NCI-H446 treated with DMSO at 0.1 percent for 48 hours (cell line): ENCODE measurements at places on chromosomes 12 and 14.

- DNase-seq = no peak
Measured at GRCh38 chr12:130143136-130143535, 19.1 kb upstream of the FZD10 start.

DNA sequence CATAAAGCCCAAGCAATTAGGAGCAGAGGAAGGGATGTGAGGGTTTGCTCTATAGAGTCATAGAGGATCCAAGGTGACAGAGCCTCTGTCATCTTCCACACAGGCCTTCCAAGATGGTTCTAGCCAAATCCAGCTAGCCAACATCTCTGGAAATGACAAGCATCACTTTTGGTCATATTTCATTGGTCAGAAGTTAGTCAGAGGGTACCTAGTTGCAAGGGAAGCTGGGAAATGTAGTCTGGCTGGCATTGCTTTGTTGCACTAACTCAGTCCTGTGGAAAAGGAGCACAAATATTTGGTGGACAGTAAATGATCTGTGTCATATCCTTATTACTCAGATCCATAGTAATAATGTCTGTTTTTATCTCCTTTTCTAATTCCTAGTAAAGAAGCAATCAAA lies 715.7 kb downstream of the NRXN3 start:
- DNase-seq = no peak

DNA sequence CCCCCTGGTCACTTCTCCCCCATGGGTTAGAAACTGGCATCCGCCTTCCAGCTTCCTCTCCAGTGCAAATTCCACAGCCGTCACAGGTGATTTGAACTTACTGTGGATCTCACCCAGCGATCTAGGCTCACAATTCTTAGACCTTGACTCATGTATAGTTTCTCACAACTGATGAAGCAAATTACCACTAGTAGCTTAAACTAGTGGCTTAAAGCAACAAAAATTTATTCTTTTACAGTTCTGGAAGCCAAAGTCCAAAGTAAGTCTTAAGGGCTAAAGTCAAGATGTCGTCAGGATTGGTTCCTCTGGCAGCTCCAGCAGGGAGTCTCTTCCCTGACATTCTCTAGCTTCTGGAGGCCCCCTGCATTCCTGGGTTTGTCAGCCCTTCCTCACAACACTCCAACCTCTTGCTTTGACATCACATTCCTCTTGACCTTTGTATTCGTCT lies 117.4 kb downstream of the KTN1 start:
- no peak for DNase-seq

DNA sequence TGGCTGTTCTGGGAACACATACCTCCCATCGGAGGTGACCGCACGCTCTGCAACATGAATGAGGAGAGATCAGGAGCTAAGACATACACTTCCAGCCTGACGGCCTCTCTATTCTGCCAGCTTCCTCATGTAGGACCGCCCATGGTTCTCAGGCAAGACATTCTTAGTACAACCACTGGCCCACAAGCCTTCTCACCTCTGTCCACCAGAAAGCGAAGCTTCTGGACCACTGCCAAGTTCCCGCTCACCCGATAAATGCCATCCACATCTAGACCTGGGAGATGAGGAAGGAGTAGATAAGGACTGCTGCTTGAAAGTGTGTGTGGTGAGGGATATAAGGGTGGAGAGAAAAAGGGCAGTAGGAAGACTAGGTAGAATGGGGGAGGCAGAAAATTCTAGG lies 5.2 kb downstream of the ARHGAP9 start:
- no peak for DNase-seq

DNA sequence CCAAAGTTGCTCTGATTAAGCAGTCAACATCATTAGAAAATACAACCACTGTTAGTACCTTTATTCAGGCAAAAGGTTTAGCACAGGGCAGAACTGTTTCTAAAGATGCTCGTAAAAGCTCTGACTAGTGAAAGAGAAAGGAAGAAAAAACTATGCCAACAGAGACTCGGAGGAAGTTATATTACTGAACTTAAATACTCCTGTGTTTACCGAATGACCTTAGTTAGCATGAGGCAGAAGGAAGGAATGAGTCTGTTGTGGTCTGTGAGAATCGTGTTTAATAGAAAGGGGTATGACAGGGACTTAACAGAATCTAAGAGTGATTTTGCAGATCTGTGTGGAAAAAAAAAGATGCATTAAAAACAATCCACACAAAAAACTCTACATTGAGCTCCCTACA lies 84.1 kb upstream of the OVCH1 start:
- DNase-seq = no peak

- DNase-seq = no peak
Measured at GRCh38 chr12:109550281-109550680, 23.0 kb downstream of the MMAB start.

DNA sequence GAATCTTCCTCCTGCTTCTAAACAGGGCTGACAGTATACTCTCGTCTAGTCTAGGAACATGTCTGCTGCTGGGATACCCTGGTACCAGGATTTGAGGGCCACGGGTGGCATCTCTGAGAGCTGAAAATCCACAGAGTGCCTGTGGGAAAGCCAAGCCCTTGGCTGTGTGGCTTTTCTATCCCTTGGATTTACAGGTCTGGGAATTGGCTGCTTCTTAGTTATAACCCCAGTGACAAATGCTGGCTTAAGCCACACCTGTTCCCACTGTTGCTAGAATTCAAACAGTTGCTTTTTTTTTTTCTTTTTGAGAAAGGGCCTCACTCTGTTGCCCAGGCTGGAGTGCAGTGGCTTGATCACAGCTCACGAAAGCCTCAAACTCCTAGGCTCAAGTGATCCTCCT lies 14.3 kb upstream of the RIN3 start:
- DNase-seq = no peak

DNA sequence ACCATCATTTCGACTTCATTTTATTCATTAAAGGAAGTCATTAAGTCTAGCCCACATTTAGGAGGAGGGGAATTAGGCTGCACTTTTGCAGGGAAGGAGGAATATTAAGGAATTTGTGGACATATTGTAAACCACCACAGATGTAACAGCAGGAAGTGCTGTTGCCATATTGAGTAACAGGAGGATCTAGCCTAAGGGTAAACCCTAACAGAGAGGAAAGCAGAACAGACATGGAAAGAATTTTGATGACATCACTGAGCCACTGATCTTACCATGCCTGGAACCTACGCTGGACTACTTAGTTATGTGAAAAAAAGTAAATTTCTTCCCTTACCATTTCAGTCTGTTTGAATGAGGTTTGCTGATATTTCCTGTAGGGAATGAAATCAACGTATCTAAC lies 100.7 kb upstream of the ATF7IP start:
- DNase-seq = no peak

GRCh38 chr12:23098517-23098916 lies 473.5 kb downstream of the ETNK1 start:
- peak; percentile 95 for DNase-seq

DNA sequence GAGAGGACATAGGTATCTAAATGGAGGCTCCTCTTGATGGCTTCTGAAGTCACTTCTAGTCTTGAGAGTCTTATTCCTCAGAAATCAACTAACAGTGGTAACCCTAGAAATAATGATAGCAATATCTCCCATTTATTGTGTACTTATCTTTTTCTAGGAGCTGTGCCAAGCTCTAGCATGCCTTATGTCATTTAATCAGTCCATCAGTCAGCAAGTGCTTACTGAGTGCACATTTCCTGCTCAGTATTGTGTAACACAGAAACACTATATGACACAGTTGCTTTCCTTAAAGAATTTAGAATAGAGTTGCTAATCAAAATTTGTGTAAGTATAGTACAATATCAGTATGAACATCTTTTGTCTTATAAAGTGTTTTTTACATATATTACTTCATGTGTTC lies 36.6 kb downstream of the KRT76 start:
- peak; percentile 1 for DNase-seq

- peak; percentile 26 for DNase-seq
Measured at GRCh38 chr14:54487771-54488170, 1.0 kb downstream of the GMFB start.

DNA sequence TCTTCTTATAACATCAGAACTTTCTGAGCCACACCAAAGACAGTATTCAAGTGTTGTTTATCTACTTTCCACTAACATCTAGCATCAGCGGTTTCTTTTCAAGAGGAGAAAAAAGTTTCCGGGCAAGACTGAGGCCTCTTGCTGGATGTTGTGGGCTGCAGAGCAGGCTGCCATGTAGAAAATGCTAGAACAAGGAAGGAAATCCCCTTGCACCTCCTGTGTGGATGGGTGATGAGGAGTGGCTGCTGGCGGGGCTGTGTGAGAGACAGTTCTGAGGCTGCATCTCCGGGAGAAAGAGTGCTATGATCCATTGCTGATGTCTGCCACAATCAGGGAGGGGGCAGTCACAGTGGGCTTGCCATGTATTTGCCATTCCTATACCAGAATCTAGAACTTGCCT lies 37.8 kb upstream of the PPP1CC start:
- DNase-seq = no peak

DNA sequence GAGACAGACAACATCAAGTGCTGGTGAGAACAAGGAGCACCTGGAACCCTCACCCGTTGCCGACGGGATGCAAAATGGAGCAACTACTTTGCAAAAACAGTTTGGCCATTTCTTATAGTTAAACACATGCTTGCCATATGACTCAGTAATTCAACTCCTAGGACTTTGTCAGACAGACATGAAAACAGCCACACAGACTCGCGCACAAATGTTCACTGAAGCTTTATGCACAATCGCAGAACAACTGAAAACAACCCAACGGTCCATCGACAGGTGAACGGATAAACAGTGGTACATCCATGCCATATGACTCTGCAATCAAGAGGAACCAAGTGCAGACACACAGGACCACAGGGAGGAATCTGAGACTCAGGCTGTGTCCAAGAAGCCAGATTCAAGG lies 30.8 kb downstream of the NCOR2 start:
- DNase-seq = no peak

GRCh38 chr14:76420827-76421226 lies 44.9 kb downstream of the ESRRB start:
- no peak for DNase-seq

DNA sequence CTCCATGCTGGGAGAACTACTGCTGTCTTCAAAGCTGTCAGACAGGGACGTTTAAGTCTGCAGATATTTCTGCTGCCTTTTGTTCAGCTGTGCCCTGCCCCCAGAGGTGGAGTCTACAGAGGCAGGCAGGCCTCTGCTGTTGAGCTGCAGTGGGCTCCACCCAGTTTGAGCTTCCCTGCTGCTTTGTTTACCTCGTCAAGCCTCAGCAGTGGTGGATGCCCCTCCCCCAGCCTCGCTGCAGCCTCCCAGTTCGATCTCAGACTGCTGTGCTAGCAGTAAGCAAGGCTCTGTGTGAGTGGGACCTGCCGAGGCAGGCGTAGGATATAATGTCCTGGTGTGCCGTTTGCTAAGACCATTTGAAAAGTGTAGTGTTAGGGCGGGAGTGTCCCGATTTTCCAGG lies 31.4 kb upstream of the RFX4 start:
- DNase-seq = no peak

GRCh38 chr12:12070674-12071656 lies at the start of gene BCL2L14:
Gene BCL2L14 (plus strand): TSS chr12:12070939. CDS start chr12:12079306, 8,367 bp downstream.
- DNase-seq = no peak

GRCh38 chr12:68905733-68906132 lies 27.2 kb downstream of the CPM start:
- no peak for DNase-seq

DNA sequence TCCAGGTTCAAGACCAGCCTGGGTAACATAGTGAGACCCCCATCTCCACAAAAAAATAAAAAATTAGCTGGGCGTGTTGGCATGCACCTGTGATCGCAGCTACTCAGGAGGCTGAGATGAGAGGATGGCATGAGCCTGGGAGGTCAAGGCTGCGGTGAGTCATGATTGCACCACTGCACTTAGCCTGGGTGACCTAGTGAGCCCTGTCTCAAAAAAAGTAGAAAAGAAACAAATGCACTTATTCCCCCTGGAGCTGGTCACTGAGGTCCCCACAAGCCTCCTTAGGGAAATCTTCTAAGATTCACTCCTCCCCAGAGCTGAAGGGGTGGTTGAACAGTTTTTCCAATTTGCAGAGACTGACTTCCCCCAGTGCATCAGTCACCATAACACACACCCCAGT lies 1.6 kb downstream of the CD9 start:
- DNase-seq = no peak

DNA sequence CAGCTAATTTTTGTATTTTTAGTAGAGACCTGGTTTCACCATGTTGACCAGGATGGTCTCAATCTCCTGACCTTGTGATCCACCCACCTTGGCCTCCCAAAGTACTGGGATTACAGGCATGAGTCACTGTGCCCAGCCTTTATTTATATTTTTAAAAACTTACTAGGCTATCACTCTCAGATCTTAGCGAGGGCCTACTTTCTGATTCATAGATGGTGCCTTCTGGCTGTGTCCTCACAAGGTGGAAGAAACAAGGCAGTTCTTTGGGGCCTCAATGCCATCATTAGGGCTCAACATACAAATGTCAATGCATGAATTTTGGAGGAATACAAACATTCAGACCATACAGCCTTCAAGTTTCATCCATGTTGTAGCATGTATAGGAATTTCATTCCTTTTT lies 2.4 kb upstream of the DGLUCY start:
- no peak for DNase-seq

- DNase-seq = no peak
Measured at GRCh38 chr14:58353516-58354299, 42.0 kb upstream of the TOMM20L start.

DNA sequence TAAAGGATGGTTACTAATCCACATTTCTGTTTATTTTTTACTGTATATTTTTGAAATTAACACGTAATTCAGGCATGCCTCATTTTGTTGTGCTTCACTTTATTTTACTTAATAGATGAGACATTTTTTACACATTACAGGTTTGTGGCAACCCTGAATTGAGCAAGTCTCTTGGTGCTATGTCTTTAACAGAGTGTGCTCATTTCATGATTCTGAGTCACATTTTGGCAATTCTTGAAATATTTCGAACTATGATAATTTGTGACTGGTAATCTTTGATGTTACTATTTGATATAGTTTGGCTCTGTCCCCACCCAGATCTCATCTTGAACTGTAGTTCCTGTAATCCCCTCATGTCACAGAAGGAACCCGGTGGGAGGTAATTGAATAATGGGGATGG lies 1120.5 kb upstream of the FLRT2 start:
- no peak for DNase-seq

- DNase-seq = no peak
Measured at GRCh38 chr12:96425321-96425720, 25.1 kb upstream of the CDK17 start.

DNA sequence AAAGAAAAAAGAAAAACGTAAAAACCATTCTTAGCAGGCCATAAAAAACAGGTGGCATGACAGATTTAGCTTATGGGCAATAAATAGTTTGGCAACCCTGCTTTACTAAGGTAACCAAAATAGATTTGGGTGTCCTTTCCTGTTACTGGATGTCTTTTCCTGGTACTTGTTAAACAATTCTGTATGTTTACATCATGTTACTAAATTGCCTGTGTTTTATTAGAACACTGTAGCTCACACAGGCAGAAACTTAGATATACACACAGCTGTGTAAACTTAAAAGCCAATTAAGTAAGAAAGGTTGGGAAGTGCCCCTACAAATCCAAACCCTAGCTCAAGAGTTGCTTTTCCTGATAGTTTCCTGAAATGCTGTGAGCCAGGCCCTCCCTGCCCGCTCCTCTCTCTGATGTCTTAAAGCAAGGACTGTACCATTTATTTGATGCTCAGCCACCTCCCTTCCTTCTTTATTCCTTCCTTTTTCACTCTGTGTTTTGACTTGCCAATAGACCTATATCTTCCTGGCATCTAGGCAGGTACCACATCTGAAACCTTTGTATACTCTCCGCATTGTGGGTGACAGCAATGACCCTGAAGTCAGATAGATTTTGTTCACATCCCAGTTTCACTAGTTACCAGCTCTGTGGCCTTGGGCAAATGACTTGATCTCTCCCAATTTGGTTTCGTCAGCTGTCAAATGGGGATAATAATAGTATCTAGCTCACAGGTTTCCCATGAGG lies 3.7 kb upstream of the CAMKK2 start:
- no peak for DNase-seq
